ENCODE measurements at places on chromosomes 16 and 17.

GRCh38 chr16:31128711-31129567 is 6.6 kb downstream of the PRSS8 start:
- DNase-seq, result peak; percentile 98

DNA sequence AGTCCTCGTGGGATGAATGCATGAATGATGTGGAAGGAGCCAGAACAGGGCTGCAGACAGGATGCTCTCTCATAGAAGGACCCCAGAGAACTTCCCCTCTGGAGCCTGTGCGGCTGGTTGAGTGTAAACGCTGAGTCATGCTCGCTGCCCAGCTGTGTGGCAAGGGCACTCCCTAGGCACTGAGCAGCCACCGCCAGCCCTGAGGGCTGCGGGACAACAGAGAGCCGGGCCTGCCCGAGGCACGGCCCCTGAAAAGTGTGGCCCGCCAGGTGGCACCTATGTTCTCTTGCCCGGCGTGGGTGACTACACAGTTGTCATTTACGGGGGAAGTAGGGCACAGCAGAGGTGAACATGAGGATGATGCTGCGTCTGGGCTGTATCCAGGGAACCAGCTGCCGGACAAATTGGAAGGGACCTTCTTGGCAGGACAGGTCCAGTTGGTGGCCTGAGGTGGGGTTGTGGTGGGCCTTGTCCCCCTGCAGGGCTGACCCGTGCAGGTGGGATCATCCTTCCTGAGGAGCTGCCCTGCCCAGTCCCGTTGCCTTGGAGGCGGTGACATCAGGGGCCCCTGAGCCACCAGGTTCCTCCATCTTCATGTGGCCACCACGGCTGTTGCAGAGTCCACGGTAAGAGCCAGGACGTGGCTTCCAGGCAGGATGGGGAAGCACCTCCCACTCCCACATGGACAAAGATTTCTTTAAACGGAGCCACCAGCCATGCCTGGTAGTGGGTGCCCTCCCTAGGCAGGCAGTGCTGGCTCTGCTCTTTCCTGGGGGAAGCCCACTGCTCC is 94.8 kb upstream of the CBX4 start:
- DNase-seq, result peak; percentile 88

GRCh38 chr16:2968368-2968737 is 795 bp upstream of the PAQR4 start:
- no peak for DNase-seq

DNA sequence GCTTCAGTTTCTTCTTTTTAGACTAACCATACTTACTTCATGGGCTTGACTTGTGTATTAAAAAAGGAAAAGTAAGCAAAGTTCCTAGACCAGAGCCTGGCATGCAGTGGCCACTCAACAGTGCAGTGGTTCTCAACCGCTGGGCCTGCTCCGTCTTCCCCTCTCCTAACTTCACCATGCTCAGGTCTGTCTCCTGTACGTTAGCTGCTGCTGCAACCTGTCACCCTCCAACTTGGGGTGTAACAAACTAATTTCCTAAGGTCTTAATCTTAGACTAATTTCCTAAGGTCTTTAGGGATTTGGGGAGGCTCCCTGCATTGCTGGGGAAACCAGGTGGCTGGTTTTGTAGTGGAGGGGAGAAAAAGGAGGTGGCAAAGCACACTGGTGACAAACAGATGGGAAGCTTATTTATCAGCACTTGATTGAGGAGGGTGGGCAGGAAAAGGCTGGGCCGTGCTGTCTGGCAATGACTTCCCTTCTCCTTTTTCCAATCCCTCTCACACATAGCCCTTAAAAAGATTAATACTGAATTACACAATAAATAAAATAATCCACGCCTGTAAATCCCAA is 2.2 kb upstream of the ARL4D start:
- DNase-seq, result no peak

DNA sequence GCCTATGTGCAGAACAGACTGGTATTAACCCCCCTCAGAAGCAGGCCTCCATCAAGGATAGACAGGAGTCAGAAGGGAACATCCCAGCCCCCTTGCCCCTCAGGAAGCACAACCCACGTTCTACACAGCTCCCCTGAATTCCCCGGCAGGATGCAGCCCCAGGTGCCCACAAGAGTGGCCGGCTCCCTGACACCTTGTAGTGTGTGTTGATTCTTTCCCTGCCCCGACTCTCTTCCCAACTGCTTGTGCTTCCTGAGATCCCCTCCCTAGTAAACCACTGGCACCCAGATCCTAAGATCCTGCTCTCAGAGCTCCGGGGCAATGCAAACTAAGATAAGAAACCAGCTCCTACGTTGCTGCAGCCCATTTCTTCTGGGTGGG is 34.8 kb upstream of the LITAF start:
- DNase-seq, result no peak

DNA sequence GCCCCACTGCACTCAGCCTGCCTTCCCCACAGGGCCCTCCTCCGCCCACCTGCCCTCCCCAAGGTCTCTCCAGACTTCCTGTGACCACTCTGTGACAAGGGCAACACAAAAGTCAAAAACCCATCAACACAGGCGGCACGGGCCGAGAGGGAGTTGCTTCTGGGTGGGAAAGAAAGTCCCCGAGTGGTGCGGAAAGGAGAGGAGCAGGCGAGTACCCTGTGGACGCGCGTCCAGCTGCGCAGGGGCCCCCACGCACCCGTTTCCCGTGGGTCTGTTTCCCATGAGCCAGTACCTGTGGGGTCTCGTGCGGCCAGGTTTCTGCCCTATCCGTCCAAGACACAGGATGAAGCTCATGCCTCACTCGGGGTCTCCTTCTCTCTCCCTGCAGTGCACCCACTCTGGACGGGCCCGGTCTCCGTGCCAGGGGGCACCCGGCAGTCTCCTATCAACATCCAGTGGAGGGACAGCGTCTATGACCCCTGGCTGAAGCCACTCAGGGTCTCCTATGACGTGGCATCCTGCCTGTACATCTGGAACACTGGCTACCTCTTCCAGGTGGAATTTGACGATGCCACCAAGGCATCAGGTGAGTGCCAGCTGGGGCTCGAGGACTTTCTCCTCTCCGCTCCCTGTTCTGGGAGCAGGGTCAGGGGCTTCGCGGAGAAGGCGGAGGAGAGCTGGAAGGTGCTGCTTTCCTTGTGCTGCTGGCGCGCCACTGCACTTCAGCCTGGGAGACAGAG is 12.2 kb downstream of the CD2BP2 start:
- no peak for DNase-seq

DNA sequence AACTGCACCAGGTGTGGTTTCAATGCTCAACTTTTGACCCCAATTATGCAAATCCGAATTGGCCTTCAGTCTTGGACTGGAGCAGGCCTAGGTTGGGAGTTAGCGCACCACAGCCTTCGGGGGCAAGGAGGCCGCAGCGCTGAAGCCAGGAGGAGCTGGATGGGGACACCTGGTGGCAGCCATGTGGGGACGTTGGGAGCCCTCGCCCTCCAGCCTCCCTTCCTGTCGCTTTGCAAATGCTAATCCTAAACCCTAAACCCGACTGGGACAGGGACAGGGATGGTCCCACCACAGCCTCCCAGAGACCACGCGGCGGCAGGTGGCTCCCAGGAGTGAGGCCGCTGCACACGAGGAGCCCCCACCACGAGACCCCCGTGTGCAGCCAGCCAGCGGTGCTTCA is 58.7 kb downstream of the KLHDC4 start:
- no peak for DNase-seq

DNA sequence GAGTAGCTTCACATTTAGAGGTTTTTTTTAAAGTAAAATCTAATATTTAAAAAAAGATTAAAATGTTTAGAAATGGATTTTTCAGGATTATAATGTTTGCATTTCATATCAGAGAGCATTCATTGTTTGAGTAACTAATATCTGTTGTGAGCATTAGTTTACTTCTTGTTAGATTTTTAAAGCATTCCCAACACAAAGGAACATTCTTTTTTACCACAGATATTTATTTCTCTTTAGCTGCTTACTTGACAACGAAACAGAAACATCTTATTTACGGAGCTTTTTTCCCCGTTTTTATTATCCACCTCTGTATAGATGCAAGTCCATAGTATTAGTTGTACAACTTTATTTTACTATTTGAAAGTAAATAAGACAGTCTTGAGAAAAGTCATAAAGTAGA is 53.0 kb downstream of the NFAT5 start:
- no peak for DNase-seq

All from NB4 (cell line).